Stimulated activated CD8-positive, alpha-beta memory T cell treated with anti-CD3 and anti-CD28 coated beads, Interleukin-15, amount 100 ng/mL, for 48 hours (primary cell): ENCODE measurements at places on chromosomes 16 and 17.

- no peak for DNase-seq
Observed at GRCh38 chr17:9241371-9241712, 220.0 kb downstream of the NTN1 start.

DNA sequence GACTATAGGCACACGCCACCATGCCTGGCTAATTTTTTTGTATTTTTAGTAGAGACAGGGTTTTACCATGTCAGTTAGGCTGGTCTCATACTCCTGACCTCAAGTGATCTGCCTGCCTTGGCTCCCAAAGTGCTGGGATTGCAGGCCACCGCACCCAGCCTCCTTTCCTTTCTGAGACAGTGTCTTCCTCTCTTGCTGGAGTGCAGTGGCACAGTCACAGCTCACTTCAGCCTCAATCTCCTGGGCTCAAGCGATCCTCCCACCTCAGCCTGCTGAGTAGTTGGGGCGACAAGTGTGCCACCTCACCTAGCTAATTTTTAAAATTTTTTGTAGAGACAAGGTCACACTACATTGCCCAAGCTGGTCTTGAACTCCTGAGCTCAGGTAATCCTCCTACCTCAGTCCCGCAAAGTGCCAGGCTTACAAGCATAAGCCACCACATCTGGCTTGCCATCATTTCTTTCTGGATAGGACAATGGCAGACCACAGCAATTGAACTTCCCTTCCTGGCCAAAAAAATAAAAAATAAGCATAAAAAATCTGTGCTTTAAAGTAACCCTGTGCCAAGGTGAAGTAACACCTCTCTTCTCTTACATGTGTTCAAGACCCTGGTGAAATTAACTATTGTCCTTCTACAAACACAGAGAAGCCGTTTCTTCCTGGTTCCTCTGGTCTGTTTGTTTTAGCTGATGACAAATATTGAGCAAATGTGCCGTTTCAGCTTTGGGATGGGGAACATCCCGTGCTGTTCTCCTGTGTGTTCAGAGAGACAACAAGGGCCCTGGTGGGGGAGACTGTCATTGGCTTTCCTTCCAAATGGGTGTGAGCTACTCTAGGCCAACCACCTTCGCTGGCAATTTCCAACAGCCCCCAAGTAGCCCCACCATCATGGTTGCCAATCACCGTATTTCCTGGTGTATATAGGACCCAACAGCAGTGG lies 60.2 kb downstream of the EMP2 start:
- no peak for DNase-seq

GRCh38 chr16:72291531-72291981 lies 119.6 kb upstream of the PMFBP1 start:
- DNase-seq: no peak

GRCh38 chr17:82103553-82104451 lies 5.8 kb upstream of the FASN start:
- no peak for DNase-seq

DNA sequence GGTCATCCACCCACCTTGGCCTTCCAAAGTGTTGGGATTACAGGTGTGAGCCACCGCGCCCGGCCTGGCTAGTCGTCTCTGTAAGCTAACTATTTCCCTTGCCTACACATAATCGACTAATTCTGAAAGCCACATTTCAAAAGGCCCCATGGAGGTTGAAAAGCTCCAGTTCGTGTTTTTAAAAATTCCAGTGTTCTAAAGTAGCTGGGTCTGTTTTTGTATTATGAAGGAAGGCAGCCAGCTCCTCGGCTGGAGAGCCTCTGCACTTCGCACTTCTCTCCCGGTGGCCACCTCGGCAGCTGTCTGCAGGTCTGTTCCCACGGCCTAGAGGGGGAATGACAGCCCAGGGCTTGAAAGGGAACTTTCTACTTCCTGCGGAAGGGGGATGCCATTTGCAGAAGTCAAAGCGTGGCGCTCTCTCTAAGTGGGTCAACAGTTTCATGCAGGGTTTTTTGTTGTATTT lies 16.9 kb downstream of the HASPIN start:
- no peak for DNase-seq

DNA sequence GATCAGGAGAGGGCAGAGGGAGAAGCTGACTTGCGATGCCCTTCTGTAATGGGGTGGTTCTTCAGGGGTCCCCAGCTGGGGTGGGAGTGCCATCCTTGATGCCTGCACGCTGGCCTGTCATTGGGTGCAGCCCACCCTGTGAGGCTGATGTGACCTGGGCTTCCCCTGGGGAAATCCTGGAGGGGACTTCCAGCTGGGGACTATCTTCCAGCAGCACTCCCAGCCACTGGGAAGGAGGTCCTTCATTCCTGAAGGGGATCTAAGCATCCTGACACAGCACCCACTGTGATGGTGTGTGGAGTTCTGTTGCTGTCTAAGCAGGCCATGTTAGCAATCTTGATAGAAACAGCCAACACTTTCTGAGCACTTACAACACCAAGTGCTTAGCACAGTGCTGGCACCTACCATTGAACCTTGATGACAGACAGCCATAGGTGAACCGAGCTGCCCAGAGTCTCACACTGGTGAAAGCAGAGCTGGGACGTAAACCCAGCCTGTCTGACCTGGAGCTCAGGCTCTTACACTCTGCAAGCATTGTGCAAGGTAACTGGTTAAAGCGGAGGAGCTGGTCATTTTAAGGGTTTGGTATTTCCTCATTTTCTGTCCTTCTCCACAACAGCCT lies 211.3 kb downstream of the CCDC182 start:
- DNase-seq: no peak

GRCh38 chr17:83056583-83057396 lies 22.6 kb upstream of the METRNL start:
- no peak for DNase-seq

DNA sequence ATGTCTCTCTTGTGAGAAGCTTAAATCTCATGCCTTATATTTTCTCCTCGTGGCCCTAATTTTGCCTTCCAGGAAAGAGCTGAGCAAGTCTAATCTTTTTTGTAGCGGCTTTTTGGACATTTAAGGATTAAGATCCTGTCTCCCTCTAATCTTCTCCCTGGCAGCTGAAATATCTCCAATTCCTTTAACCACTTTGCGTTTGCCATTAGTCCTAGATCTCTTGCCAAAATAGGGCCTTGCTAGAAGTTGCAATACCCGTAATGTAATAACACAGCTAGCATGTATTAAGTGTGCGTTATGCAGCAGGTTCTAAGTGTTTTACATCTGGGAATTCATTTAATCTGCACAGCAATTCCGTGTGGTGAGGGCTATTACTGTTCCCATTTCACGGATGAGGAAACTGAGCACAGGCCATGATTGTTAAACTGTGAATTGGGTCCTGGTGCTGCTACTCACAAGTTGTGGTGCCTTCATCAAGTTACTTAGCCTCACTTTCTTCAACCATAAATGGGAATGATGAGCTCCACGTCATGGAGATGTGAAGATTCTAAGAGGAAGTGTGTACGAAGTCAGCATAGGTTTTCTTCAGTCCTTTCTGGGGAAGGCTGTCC lies 198.9 kb upstream of the ASIC2 start:
- DNase-seq: no peak

DNA sequence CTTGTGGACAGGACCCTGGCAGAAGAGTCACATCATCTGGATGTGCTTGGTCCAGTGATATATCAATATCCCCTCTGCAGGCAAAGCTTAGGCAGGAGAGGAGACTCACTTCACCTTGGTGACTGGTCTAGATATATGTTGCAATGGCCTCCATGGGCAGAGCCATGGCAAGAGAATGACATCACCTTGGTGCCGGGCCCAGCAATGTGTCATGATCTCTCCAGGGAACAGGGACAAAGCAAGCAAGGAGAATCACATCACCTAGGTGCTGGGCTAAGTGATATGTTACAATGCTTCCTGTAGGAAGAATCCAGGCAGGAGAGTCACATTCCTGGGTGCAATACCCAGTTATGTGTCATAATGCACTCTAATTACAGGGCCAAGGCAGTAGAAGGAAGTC lies 2106.2 kb downstream of the TP53TG3F start:
- no peak for DNase-seq

DNA sequence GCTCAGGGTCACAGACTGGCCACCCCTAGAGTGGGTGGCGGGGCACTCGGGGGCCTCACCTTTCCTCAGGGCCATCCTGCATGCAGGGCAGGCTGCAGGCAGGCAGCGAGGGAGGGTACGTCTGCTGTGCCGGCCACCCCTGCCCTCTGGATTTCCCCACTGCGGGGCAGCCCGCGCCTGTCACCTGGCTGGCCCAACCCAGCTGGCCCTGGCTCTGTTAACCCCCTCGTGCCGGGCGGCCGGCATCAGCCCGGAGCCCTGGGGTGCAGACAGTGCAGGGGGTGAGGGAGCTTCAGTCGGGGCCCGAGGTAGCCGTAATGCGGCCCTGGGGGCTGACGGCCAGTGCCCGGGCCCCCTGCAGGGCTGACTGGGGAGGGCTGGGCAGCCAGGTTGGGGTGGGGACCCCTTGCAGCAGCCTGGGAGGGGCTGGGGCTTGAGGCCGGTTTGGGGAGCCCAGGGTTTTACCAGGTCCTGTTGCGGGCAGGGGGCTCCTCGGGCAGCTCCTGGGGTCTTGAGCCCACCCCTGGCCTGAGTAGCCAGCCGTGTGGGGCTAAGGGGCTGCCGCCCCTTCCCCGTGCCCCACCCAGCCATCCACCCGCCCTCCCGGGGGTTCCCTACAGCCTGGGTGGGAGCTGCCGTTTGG lies at the start of gene IGFALS:
Gene IGFALS (minus strand): TSS at position 128 of the 643 bp plus-strand sequence. CDS start 53 bp downstream, at position 75.
- no peak for DNase-seq

DNA sequence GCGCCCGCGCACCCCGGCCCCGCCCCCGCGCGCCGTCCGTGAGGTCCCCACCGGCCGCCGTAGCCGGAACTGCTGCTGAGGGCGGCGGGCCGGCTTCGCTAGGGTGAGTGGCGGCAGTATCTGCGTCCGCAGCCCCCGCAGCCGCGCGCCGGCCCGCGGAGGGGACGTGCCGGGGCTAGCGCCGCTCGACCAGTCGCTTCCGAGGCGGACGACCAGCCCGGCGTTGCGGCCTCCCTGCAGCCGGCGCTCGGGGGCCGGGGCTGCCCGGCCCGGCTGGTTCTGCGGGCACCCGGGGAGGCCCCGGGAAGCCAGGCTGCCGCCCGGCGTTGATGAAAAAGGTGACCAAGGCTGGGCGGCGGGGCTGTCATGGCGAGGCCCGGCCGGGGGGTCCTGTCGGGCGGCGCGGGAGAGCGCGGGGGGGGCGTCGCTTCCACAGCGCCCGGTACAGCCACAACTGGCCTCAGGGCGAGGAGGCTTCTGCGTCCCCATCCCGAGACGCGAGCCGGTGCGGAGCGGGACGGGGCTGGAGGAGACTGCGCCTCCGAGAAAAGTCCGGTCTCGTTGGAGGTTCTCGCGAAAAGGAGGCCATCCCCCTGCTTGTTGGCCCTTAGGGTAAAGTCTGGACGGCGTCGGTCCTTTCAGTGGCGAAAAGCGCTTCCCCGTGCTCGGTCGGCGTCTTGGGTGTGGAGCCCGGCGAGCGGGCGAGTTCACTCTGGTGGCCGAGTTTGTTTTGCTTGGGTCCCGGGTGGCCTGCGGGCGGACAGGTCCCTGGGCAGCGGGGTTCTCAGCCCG lies at the start of gene CRAMP1:
Gene CRAMP1 (plus strand): TSS at position 41 of the 792 bp plus-strand sequence. CDS start 2,280 bp downstream, outside the sequence.
- DNase-seq: no peak
